ENCODE measurements at places on chromosomes 7 and 10.

DNA sequence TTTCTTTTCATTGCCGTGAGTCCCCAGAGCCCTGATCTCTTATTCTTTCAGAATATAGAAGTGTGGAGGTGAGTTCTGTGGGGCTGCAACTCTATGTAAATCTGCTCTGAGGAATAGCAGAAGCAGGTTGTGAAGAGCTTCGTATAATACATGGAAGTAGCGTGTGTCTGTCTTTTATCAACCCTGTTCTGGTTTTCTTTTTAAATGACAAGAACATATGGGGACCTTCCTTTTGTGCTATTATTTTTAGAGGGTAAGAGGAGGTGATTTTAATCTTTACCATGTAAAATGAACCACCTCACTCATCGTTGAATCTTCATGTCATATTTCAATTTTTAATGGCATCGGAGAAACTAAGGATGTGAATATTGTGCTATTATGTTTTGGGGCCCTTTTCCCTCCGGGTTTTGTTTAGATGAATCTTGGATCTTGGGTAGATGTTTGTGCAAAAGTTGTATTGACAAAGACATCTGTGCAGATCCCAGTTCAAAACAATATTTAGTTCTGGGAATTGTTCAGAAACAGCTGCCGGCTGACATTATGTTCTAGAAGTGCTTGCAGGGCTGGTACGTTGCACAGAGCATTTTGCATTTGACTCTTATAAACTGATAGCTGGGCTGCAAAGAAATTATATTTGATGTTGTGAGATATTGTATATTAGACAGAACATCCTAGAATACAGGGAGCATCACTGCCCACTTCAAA lies 46.7 kb downstream of the PLXDC2 start:
- DNase-seq = no peak

GRCh38 chr7:155983176-155983815 lies 171.0 kb upstream of the SHH start:
- DNase-seq = no peak

GRCh38 chr10:26489081-26489480 lies 50.9 kb downstream of the APBB1IP start:
- DNase-seq = no peak

GRCh38 chr7:43112941-43113621 lies 634 bp downstream of the HECW1 start:
- no peak for DNase-seq

GRCh38 chr10:110758898-110759297 lies 112.8 kb upstream of the PDCD4 start:
- no peak for DNase-seq

DNA sequence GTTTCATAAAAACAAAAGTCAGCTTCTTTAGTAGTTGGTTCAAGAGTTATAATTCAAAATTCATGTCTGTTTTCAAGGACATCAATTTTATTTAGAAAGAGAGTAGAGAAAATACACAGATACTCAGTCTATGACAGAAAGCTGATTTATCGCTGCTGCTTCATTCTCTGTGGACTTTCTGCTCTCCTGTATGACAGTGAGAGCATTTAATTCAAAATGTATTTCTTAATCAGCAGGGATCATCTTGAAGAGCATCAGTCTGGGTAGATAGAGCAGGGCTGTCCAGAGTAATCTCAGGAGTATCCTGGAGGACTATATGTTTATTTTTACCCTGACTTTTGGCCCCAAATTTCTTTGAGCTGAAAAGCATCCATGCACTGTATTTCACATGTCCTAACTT lies 1676.7 kb downstream of the REEP3 start:
- no peak for DNase-seq

DNA sequence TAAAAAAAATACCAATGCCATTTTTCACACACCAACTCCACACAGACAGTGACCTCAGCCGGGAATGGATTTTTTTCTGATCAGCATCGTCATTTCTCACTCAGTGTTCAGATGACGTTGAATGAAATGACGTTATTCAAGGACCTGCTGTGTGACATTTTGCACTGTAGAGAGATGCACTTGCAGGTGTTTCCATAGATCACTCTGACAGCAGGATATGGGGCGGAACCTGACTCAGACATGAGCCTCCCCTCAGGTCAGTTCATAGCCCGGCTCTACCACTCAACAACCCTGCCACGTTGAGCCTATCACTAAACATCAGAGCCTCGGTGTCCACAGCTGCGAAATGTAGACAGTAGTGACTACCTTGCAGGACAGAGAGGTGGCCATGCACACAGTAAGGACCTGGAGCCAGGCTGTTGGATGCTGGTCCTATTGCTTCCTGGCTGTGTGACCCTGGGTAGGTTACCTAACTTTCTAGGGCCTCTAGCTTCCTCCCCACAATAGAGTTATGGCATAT lies 41.4 kb upstream of the ANTXRL start:
- no peak for DNase-seq

- DNase-seq = peak; percentile 46
Observed at GRCh38 chr7:6530626-6531491, 20.4 kb downstream of the GRID2IP start.

- DNase-seq = no peak
Observed at GRCh38 chr10:78408671-78409472, 375.2 kb downstream of the RPS24 start.

DNA sequence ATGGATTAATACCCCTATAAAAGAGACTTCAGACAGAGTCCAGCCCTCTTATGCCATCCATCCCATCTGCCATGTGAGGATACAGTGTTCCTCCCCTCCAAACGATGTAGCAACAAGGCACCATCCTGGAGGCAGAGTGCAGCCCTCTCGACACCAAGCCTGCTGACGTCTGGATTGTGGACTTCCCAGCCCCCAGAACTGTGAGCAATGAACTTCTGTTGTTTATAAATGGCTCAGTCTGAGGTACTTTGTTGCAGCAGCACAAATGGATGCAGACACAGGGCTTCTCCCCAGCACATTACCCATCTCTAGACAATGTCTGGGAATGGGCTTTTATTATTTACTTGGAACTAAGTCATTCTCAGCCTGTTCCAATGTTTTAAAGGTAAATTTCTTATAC lies 195.6 kb downstream of the WDR37 start:
- DNase-seq = no peak

- DNase-seq = no peak
Observed at GRCh38 chr7:150977382-150978125, 567 bp downstream of the KCNH2 start.

GRCh38 chr10:99859585-99859984 lies 77.1 kb downstream of the ABCC2 start:
- DNase-seq = no peak

GRCh38 chr10:42809676-42810075 lies 27.1 kb downstream of the BMS1 start:
- no peak for DNase-seq

GRCh38 chr7:141686670-141687069 lies 15.3 kb downstream of the DENND11 start:
- no peak for DNase-seq

GRCh38 chr10:130160775-130161174 lies 24.6 kb downstream of the GLRX3 start:
- DNase-seq = no peak

DNA sequence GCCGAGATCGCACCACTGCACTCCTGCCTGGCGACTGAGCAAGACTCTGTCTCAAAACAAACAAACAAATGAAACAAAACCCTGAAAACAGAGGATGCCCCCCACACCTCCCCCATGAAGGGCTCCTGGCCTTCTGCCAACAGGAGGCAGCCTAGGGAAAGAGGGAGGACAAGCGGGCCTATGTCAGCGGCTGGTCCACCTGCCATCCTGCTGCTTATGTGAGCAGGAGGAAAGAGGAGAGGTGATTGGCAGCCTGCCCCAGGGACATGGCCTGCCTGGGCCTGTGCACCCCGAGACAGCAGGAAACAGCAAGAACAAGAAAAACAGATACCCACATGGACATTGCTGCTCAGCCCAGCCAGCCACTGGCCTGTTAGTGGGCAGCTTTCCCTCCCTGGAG lies 9.1 kb upstream of the ZNF316 start:
- DNase-seq = no peak

- no peak for DNase-seq
Observed at GRCh38 chr10:84185526-84186175, 8.7 kb upstream of the CDHR1 start.

DNA sequence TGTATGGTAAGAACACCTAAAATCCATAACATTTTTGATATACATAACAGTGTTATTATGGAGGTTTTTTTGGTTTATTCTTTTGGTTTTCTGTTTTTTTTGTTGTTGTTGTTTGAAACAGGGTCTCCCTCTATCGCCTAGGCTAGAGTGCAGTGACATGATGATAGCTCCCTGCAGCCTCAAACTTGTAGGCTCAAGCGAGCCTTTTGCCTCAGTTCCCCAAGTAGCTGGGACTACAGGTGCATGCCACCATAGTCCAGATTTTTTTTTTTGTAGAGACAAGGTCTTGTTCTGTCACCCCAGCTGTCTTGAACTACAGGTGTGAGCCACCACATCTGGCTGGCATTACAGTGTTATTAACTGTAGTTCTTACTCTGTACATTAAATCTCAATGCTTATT lies 83.7 kb downstream of the TRIM24 start:
- no peak for DNase-seq

GRCh38 chr10:131842351-131843088 lies 58.3 kb upstream of the PPP2R2D start:
- DNase-seq = no peak

- DNase-seq = no peak
Observed at GRCh38 chr10:71625445-71626175, 94.0 kb downstream of the C10orf105 start.

GRCh38 chr7:1624999-1625927 lies 44.8 kb upstream of the ELFN1 start:
- DNase-seq = no peak

- no peak for DNase-seq
Observed at GRCh38 chr7:44307905-44308595, 17.3 kb downstream of the CAMK2B start.

DNA sequence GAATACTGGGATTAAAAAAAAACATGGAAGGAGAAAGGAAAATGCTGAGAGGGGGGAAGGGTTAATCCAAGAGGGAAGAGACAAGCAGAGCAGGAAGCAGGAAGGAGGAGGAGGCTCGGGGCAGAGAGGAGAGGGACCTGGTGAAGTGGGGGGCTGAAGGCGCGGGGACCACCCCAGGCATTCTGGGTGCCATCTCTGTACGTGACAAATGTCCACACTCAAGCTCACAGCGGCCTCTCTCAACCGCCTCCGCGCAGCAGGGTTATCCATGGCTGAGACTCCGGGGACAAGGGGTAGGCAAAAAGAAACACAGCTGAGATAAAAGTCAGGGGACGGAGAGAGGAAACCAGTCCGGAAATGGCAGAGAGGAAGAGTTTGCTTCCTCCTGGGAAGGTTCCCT lies 33.9 kb downstream of the EN2 start:
- no peak for DNase-seq

DNA sequence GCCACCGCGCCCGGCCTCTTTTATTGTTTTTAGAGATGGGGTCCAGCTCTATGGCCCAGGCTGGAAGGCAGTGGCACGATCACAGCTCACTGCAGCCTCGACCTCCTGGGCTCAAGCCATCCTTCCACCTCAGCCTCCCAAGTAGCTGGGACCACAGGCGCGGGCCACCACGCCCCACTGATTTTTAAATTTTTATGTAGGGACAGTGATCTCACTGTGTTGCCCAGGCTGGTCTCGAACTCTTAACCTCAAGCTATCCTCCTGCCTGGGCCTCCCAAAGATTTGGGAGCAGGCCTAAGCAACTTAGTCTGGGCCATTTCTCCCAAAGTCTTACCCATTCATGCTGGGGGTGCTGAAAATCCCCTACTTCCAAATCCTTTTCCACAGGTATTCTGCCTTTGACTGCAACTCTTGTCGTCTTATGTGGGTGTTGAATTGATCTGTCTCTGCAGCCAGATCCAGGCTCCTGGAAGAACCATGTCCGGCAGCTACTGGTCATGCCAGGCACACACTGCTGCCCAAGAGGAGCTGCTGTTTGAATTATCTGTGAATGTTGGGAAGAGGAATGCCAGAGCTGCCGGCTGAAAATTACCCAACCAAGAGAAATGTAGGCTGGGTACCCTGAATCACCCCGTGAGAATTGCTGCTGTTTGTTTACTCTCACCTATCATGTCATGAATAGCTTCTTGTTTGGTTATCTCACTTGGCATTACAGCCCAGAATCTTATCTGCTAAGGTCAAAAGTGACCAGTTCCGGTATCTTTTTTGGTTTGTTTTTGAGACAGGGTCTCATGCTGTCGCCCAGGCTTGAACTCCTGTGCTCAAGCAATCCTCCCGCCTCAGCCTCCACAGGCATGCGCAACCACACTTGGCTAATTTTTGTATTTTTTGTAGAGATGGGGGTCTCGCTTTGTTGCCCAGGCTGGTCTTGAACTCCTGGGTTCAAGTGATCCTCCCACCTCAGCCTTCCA lies 1.1 kb downstream of the ZDHHC4 start:
- DNase-seq = no peak

DNA sequence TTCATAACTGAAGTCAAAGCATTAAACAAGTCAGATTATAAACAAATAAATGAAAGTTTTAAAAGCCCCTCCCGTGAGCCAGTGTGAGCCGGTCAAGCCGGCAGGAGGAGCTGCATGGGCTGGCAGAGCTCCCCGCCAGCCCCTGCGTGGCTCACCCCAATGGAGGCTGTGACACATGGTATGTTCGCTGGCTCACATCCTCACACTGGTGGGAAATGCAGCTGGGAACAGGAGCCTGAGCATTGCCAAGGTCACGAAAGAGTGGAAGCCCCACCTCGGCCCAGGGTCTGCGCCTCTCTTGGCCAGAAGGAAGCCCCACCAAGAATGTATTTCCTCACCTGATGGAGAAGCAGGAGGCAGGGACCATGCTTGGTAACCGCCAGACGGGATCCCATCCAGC lies 261.7 kb upstream of the TCERG1L start:
- no peak for DNase-seq

DNA sequence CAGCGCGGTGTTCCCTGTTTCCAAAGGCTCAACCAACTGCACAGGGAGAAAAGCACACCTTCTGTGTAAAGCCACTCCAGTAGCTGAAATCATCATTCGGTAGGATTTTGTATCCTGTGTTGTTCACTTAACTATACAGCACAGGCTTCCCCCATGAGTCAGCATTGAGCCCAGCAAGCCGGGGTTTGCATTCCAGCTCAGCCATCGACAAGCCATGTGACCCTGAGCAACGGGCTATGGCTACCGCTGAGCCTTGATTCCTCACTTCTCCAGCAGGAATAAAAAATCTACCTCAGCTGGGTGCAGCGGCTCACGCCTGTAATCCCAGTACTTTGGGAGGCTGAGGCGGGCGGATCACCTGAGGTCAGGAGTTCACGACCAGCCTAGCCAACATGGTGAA lies 44.1 kb upstream of the ATP6V0A4 start:
- no peak for DNase-seq

DNA sequence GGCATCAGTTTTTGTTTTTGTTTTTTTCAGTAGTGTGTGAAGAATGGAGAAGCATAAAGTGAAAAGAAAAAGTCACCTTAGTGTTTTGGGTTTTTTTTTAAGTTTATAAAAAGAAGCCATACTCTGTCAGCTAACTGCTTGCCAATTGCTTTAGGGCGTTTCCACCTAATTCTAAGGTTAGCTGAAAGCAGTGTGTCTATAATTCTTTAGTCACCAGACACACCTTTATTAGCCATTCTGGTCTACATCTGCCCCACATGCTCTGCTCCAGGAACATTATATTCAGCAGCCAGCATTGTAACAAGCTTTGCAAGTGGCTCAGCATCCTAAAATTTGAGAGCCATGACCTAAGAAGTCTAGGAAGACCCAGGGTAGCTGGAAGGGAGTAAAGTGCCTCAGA lies 14.1 kb upstream of the SLC16A12 start:
- DNase-seq = no peak

- DNase-seq = no peak
Observed at GRCh38 chr10:80612261-80612660, 74.6 kb downstream of the SH2D4B start.

GRCh38 chr10:23192712-23193434 lies 761 bp downstream of the PTF1A start:
- no peak for DNase-seq

GRCh38 chr7:52285689-52286088 lies 749.7 kb upstream of the POM121L12 start:
- DNase-seq = no peak

All from stimulated activated CD4-positive, alpha-beta T cell treated with anti-CD3 and anti-CD28 coated beads, Interleukin-2, amount 100 ng/mL, for 48 hours (primary cell).